ENCODE measurements at places on chromosomes 3 and 15.

- DNase-seq: no peak
These were observed 30.8 kb downstream of the RTP4 start for GRCh38 chr3:187398955-187399354.

DNA sequence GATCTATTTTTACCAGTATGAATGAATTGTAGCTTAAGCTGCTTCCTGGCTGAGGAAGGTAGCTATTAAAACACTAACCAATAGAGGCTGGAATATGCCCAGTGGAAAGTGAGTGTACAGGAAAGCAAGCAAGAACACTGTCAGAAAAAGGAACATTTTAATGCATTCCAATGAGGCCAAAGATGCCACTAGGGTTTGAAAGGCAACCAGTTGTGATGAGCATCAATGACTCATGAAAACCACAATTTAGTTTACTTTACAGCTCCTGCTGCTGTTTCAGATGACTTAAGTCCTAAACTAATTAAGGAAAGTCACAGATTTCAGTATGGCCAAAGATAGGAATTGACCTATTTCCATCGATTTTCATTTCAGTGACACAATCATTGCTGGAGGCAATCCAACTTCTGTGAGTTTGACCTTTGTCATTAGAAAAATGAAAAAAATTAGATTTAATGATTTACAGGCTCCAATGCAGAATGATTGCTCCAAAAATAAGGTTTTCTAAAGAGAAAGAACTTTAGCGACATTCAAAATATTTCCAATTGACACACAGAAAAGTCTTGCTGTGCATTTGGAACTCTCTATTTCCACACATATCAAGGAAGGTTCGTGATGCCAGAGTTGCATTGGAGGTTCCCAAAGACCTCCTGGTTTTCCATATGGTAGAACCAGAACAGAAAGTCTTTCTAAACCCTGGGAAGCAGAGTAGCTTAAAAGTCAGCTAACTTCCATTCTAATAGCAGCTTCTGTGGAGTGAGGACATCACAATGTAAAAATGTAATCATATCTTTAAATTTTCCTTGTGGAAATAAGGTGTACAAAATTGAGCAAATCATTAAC, 103.0 kb downstream of the SUCNR1 start:
- peak; percentile 95 for DNase-seq

- DNase-seq: no peak
These were observed 94.6 kb upstream of the LMOD3 start for GRCh38 chr3:69216981-69217380.

DNA sequence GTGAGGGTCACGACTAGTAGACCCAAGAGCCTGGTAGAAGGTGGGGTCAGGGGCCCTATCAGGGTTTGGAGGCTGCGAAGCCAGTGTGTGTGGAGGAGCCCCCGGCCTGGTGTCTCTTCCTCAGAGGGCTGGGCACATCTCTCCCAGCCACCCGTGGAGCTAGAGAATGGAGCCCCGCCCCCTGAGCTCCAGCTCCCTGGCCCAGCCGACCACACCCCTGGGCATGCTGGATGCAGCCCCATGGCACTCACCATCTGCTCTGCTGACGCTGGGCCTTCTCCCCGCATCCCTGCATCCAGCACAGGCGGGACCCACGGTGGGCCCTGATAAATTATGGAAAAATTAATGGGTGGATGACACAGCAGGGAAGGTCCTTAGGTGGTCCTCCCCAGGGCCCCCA, 17.5 kb downstream of the ANKRD63 start:
- no peak for DNase-seq

GRCh38 chr15:52710708-52711389, 31.7 kb upstream of the ATOSA start:
- no peak for DNase-seq

- DNase-seq: no peak
These were observed 13.0 kb downstream of the FBLN2 start for GRCh38 chr3:13561967-13562366.

- no peak for DNase-seq
These were observed 124.1 kb downstream of the TJP1 start for GRCh38 chr15:29698030-29698701.

GRCh38 chr15:74664028-74664616, 31.7 kb downstream of the EDC3 start:
- no peak for DNase-seq

GRCh38 chr3:172913911-172914655, 163.6 kb downstream of the ECT2 start:
- no peak for DNase-seq

GRCh38 chr3:185365291-185366073, 2.5 kb downstream of the MAP3K13 start:
- DNase-seq: no peak

DNA sequence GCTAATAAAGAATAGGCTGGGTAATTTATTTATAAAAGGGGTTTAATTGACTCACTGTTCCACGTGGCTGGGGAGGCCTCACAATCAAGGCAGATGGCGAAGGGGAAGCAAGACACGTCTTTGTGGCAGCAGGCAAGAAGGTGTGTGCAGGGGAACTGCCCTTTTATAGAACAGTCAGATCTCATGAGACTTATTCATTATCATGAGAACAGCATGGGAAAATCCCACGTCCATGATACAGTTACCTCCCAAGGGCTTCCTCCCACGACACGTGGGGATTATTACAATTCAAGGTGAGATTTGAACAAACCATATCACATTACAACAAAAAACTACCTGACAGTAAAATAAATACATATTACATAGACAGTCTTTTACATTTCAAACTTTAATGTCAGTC, 414.9 kb downstream of the NAALADL2 start:
- DNase-seq: no peak

DNA sequence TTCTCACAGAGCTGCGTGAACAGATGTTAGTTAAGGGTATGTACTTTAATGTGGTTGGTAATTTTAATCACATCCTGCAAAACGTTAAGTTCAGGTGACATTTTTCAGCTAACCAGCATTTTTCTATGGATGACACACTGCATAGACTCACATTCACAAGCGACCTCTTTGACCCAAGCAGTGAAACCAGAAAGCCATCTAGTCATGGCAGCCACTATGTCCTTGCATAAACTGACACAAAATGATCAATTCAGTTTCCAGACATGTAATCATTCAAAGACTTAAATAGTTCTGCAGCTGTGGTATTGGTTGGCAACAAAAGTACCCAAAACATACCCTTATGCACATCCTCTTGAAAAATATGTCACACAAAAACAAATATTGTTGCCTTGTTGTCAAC, 7.4 kb upstream of the CAPN7 start:
- no peak for DNase-seq

DNA sequence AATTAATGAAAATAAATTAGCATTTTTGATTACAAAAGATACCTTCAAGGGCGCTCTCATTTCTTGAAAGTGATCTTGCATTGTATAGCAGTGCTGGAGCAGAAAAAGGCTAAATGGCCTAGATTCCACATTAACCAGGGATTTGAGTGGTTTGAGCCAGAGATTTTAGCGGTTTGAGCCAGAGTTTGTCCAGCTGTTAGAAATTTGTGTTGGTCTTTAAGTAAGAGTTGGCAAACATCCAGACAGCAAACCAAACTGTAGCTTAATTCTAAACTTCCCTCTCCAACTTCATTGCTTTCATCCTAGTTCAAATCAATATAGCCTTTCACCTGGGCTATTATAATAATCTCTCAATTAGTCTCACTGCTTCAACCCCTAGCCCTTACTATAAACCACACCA, 351.7 kb downstream of the IGSF11 start:
- DNase-seq: no peak

Measured in astrocyte of the cerebellum (primary cell).